ENCODE measurements at places on chromosomes 12 and 14.

GRCh38 chr12:130414381-130414780, 76.7 kb downstream of the PIWIL1 start:
- DNase-seq, result no peak

DNA sequence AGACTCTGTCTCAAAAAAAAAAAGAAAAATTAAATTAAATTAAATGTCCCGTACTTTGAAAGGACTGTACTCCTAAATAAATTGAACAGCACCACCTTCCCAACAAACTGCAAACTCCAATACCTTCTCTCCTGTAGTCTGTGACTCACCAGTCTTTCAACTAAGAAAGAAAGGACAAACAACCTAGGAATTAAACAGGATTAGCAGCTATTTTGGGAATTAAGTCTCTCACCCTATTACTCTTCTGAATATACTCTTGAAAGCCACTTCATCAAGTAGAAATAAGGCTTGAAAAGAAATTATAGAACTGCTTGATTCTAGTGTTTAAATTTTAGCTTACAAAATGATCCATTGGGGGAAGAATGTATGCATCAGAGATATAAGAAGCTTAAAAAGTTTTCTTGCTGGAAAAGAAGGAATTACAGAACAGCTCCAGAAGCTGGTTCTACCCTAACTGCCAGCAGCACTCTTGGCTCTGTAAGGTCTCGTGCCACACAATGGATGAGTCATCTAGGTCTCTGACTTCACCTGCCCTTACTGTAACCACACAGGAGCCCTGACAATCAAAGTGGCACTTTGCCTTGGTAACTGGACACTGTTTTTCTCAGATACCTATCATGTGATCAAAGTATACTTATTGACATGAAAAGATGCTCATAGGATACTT, 57.0 kb upstream of the CERS5 start:
- DNase-seq, result no peak

- DNase-seq, result no peak
These were observed 344.6 kb downstream of the C12orf75 start for GRCh38 chr12:105674871-105675699.

GRCh38 chr12:9721394-9722092, 11.4 kb downstream of the CLECL1 start:
- no peak for DNase-seq

DNA sequence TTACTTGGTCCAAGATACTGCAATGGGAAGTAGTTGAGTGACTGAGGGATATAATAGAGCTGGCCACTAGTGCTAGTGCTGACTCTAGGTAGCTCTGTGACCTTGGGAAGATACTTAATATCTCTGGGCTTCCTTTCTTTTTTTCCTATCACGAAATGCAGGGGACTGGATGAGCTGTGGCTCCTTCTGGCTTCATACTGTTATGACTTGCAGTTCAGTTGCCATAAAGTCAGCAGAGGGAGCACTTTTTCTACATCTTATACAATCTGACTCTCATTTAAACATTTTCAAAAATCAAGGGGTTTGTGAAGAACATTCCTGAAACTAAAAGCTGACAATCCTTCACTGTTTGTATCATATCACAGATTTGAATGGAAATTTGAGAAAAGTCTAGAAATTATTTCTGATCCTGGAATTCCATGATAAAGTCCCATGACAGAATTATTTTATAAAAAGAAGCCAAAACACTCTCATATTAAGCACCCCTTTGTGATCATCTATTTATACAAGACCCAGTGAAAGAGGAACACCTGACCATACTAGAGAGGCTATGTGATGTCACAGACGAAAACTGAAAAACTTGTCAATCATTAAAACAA, 5.3 kb downstream of the BHLHE41 start:
- peak; percentile 36 for DNase-seq

- no peak for DNase-seq
These were observed 119.0 kb upstream of the SLC38A4 start for GRCh38 chr12:46944771-46945170.

DNA sequence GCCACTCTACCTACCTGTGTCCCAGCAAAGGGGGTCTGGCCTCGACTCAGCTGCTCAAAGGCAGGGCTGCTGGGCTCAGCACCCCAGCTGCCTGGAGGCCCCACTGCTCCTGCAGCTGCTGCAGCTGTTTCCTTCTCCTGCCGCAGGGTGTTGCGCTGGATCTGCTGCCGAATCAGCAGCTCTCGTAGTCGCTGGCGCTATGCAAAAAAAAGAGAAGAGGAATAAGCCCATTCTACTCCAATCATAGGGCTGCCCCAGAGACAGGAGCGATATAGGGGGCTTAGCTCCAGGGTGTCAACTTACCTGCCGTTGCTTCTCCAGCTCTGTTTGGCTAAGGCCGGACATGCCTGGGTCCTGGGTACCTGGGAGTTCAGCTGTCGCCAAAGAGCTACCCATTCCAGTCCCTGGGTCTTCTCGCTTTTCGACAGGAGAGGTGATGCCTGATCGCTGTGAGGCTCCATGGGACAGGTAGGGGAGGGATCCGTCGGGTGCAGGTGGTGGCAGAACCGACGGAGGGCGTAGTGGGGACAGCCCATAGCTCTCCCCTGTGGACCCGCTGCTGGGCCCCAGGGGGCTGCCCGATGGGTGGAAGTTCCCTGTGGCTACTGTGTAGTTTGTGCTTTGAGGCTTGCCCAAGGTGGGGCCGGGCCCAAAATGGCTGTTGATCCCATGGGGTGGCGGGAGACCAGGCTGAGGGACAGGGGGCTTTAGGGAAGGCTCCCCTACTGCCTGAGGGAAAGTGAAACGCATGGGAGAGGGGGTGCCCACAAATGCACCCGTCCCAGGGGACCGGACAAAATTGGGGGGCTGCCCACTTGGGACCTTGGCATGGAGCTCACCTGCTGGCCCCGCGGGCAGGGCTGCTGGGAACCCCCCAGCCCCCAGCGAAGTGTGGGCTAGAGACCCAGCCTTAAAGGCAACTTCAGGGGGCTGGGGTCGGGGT, 20.9 kb downstream of the KMT2D start:
- no peak for DNase-seq

GRCh38 chr12:75779891-75780496, 251.6 kb downstream of the PHLDA1 start:
- no peak for DNase-seq

DNA sequence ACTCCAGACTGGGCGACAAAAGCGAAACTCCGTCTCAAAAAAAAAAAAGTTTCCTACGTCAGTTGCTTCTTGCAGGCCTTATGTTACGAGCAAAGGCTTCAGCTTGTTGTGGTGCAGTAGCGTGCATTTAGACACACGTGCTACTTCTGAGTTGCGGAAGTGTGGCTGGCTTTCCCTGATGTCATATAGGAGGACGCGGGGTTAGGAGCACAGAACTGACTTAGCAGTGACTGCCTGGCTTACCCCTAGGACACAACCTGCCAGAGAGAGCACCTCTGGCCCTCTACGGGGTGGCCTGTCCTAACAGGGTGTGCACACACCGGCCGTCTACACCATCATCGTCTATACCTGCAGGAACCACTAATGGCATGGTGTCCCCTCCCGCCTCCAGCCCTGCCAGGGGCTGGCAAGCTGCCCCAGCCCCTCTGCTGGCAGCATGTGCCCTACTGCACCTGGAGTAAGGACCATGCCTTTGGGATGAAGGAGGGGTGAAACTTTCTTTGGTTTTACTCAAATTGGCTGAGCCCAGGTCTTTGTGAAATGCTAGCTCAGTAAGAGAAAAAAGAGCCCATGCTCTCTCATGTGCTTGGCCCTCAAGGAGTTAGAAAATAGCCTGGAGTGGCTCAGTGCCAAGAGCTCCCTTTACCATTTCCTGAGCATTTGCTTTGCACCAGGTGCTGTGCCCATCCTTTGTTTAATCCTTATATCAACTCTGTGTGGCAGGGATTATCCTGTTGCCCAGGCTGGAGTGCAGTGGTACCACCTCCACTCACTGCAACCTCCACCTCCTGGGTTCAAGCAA, 1.7 kb upstream of the GPR68 start:
- DNase-seq, result peak; percentile 41

GRCh38 chr14:20706657-20707355, 18.2 kb downstream of the ANG start:
- DNase-seq, result no peak

DNA sequence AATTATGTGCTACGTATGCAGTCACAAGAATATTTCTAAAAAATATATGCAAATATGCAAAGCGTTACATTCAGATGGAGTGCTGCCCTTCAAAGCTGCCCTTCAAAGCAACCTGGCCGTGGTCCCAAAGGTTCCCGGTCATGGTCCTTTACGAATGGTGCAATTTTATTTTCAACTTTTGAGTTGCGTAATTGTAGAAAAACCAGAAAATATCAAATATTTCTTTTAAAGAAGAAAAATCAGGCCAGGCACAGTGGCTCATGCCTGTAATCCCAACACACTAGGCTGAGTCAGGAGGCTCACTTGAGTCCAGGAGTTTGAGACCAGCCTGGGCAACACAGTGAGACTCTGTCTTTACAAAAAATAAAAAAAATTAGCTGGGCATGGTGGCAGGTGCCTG, 21.4 kb downstream of the CLSTN3 start:
- DNase-seq, result no peak

DNA sequence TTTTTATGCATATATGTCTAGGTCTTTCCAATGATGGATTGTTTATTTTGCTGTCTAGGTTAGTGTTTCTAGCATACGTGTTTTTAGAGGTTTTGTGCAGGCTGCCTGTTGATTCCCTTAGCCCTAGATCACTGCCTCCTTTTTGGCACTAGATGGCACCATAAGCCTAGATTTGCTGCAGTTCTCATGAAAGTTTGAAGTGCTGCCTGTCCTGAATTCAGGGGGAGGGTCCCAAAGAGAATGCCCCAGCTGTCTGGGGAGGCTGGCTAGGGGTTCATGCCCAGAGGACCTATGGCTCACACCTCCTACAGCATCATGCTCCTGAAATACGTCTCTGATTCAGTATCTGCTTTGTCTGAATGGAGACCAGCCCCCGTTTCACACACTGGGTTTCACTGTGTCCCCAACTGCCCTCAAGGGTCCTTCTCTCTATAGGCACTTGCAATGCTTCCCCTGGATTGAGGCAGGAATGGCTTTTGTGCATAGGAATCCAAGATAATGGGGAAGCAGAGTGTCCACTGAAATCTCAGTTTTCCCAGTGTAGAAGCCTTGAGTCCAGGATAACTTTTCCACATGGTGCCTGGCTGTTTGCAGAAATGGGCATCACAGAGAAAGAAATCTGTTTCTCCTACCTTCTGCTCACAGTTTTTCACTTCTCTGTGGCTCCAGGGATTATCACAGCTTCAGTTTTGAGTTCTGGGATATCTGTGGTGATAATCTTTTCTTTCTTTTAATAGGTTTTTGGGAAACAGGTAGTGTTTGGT, 14.2 kb upstream of the TXNRD1 start:
- DNase-seq, result peak; percentile 28

DNA sequence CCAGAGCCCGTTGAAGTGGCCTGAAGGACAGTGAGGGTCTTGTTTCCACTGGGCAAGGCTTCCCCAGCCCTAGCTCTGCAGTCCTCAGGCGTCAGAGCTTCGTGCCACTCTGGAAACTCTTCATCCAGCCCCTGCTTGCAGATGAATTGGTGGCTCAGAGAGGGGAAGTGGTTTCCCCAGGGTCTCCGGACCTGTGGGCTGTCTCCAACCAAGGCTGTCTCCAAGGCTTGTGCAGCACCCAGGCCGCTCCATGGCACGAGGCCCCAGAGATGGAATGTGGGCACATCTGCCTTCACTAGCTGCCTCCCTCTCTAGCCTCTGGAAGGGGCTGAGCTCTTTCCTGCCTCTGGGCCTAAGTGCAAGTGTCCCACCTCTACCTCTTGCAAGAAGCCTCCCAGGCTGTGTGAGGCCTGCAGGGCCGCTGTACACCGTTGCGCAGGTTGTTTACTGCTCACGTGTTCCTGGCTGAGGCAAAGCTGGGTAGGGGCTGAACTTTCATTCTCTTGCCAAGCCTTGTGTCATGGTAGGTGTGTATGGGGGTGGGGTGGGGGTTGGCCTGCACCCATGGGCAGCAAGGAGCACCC, 11.1 kb downstream of the RIN3 start:
- DNase-seq, result no peak

GRCh38 chr12:59085690-59086089, 165.4 kb upstream of the LRIG3 start:
- DNase-seq, result no peak

GRCh38 chr14:68783408-68784225, 9.2 kb downstream of the ZFP36L1 start:
- no peak for DNase-seq
